ENCODE measurements at places on chromosomes 16 and 17. TPM values are rescaled to one million over a fixed set of nuclear protein-coding genes. Genes with fewer than 3 reads are reported as not detected.

The GDPD1 gene
- 1.2 TPM for total RNA-seq

The HS3ST2 gene
- total RNA-seq = 0.22 TPM

DNA sequence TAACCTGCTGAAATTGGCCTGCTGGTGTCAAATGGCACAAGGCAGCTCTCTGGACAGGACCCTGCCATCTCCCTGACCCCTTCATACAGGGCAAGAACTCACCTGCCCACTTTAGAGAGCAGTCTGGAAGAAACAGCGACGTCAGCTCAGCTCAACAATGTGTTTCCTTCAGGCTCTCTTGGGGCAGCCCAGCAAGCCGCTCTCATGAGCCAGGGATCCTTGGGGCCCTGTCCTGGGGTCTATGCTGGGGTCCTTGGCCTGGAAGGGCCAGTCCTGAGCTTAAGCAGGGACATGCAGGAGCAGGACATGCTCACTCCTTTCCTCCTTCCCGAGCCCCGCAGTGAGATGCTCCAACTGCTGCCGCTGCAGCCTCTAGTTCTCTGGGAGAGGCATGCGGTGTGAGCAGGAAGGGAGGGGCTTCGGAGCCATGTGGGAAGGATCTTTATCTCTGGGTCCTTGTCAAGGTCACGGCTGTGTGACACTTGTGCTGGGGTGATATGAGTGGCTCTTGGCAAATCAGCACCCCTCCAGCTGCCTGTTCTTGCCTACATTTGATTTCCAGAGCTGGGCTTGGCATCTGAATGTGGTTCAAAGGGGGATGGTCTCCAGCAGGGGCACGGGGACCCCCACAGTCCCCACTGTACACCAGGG is 3.4 kb downstream of the C1QTNF1 start:
- peak; percentile 35 for DNase-seq

The TPSD1 gene
- total RNA-seq = not detected

The COPZ2 gene
- 78.6 TPM for total RNA-seq

DNA sequence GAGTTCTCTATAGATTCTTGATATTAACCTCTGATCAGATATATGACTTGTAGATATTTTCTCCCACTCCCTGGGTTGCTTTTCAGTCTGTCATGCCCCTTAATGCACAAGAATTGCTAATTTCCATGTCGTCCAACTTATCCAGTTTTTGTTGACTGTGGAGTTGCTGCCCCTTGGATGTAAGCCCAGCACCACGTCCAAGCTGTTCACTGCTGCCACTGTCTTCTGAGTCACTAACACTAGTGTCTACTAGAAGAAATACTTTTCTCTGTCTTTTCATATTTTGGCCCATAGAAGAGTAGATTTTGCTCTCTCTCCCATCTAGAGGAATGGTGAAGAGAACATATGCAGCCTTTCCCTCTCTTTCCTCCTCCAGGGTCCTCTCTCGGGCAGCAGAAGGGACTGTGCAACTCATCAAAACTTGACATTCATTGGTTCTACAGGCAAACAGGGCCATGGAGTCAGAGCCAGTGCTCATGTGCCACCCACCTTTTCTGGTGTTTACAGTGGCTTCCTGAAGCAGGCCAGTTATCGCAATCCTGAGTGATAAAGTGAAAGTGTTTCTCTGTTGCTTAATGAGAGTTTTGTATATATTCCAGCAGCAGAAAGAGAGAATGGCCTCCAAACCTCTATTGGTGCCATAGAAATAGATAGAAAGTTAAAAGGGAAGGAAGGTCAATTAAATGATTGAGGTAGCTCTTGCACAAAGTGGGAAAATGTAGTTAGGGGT is 22.6 kb upstream of the PMP22 start:
- no peak for DNase-seq

The SNAI3 gene
- 0.97 TPM for total RNA-seq
